ENCODE measurements at places on chromosomes 7 and 10.

GRCh38 chr10:93601774-93602162, 733 bp upstream of the RBP4 start:
- no peak for DNase-seq

DNA sequence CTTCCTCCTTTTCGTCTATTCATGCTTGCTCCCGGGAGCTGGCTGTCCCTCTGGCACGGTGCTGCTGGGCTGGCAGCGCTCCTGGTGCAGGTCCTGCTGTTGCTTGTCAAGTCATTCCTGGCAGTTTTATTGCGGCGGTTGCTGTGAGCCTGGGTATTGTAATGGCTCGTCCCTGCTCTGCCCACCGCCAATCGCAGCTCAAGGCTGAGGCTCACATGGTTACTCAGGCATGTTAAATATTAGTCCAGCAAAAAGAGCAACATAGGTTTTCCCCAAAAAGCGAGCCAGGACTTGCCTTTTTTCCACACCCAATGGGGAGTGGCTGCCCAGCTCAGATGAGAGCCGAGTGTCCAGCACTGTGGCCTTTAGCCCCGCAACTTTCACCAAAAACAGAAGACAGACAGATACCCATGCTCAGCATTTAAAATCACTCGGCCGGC, 492.9 kb upstream of the FOXK1 start:
- DNase-seq = no peak

- no peak for DNase-seq
Observed at GRCh38 chr10:33600381-33600780, 265.9 kb upstream of the NRP1 start.

DNA sequence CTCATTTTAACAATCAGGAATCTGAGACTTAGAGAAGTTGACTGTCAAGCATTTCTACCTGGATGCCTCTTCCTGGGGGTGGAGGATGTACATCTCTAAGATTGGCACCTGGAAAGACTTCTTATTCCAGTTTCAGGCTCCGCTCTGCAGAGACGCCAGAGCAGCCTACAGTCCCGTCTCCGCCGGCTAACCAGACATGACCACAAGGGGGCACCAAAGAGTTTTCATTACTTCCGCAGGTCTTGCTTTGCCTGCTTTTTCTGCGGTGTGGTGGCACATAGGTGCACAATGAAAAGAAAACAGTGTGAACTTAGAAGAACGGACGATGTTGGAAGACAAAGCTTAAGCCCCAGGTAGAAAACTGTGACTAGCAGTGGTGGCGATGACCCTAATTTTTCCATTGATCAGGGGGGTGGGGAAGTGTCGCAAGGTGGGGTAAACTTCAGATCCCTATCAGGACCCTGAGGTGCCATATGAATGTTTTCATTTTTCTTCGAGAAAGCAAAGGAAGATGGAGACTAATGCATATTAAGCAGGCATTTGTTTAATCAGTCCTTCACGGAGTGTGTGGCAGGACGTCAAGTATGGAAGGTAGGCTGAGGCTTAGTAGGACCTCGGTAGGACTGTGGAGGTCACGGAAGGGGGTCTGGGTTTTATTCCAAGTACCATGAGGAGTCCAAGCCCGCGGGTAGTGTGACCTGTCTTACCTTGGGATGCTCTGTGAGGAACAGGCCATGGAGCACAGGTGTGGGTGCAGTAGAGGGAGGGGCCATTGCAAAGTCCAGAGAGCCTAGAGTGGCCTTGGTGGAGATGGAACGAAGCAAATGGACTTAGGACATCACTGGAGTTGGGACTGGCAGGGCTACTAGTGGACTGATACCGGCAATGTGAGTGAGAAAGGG, 60.1 kb upstream of the SORCS3 start:
- peak; percentile 82 for DNase-seq

GRCh38 chr10:113177156-113177935, 227.3 kb downstream of the TCF7L2 start:
- no peak for DNase-seq

DNA sequence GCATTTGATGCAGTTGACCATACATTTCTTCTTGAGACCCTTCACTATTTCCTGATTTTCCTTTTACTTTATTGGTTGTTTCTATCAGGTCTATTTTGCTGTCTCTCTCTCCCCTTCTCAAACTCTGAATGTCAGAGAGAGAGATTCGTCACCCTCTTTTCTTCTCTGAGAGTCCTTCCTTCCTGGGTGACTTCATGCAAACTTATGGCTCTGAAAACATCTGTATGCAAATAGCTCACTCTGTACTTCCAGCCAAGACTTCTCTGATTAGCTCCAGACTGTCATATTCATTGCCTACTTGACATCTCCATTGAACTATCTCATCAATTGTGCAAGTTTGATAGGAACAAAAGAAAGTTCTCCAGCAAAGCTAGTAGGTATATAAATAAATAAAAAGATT, 191.7 kb upstream of the KLF6 start:
- DNase-seq = no peak

DNA sequence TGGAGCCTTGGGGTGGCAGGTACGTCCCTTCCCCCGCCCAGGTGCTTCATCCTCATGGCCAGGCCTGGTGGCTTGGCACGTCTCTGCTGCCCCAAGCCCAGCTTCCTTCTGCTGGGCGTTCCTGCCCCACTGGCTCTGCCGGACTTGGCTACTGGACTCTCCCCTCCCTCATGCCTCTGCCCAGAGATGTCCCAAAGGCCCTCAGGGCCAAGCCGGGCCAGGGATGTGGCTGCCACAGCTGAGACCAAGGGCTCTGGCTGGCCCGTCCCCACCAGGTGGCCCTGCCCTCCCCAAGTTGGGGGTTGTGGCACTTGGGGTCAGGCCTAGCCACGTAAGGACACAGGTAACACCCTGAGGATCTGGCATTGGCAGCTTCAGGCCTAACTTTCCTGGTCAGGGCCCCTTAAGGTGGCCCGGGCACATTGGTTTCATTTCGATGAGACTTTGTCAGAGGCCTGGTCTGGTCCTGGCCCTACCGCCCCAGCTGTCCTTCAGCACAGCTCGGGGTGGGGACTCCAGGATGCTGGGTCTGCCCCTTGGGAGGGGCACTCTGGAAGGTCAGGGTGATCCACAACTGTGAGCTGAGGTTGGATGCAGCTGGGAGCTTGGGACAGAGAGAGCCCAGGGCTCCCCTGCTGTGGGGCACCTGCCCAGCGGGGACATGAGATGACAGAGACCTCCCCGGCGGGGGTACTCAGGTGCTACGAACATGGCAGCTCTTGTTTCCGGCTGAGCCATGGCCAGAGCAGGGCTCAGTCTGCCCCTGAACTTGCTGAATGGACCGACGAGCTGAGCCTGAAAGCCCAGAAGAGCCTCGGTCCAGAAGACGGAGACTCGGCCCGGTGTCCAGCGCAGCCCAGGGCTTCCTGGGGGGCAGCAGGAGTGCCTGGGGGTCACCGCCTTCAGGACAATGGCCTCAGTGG, 2.9 kb downstream of the BHLHA15 start:
- no peak for DNase-seq
